ENCODE measurements at places on chromosomes 2 and 18.

- DNase-seq = no peak
Measured at GRCh38 chr2:174535083-174535482, 48.3 kb upstream of the GPR155 start.

- DNase-seq = no peak
Measured at GRCh38 chr2:218063486-218063885, 5.6 kb upstream of the RUFY4 start.

DNA sequence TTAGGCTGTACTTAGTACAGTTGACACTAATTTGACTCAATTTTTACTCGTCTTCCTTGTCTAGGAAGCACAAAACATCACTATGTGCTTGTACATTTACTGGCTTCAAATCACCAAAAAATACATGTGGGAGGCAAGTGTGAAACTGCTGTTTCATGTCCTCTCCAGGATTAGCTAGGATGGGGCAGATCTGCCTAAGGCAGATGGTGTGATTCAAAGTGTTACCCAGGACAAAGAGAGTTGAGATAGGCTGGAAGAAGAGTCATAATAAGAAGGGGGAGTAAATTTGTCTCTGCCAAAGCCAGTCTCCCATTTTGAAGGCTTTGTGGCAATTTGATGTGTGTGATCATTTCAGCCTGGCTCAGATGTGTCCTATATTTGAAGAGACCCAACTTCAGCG, 821.6 kb upstream of the ZEB2 start:
- DNase-seq = no peak

- no peak for DNase-seq
Measured at GRCh38 chr2:202148515-202149154, 75.6 kb downstream of the KIAA2012 start.

- DNase-seq = no peak
Measured at GRCh38 chr2:119826370-119826961, 66.7 kb downstream of the PTPN4 start.

- DNase-seq = no peak
Measured at GRCh38 chr18:13359210-13359609, 140.7 kb downstream of the LDLRAD4 start.

- DNase-seq = no peak
Measured at GRCh38 chr2:42560899-42561298, 7.5 kb upstream of the MTA3 start.

- DNase-seq = no peak
Measured at GRCh38 chr2:16196687-16197503, 256.5 kb downstream of the MYCN start.

DNA sequence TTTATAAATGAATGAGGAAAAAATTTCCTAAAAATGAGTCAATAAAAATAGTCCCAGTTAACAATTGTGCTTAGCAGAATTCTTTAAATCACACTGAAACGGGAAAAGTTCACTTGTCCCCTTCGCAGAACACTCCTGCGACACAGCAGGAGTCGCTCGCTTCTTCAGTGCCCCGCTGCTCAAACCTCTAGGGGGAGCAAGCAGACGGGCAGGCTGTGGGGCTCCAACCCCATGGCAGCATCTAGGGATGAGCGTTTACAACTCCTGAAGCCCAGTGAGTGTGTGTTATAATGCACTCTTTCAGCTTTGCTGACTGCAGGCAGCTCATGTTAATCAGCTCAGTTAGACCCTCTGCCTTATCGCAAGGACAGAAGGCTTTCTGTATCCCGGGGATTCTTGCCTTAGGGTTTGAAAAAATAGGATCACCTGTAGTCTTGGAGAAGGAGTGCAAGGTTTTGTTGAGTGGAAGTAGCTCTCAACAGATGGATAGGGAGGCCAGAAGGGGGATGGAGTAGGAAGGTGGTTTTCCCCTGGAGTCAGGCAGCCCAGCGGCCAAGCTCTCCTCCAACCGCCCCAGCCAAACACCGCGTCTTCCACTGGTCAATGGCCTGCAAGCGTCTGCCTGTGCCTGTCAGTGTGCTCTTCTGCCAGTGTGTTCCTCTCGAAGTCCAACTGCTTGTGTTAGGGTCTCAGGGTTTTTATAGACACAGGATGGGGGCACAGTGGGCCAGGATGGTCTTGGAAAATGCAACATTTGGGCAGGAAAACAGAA, 1977.7 kb upstream of the LRRTM1 start:
- DNase-seq = no peak

DNA sequence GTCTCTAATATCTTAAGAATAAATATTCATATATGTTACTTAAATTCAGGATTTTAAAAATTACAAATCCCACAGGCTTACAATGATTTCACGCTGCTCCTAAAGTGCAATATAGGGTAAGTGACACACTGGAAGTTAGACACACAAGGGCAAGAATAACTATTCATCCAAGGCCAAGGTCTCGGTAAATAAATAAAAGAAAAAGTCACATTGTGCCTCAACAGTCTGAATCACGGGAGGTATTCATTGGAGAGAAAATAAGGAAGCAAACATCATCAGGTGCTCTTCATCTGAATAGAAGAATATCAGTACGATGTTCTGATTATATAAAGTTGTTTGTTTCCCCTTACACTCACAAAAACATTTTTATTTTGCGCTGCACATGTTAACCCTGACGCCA, 820.2 kb downstream of the TRIB2 start:
- no peak for DNase-seq

- no peak for DNase-seq
Measured at GRCh38 chr18:61993831-61994230, 101.0 kb upstream of the RNF152 start.

DNA sequence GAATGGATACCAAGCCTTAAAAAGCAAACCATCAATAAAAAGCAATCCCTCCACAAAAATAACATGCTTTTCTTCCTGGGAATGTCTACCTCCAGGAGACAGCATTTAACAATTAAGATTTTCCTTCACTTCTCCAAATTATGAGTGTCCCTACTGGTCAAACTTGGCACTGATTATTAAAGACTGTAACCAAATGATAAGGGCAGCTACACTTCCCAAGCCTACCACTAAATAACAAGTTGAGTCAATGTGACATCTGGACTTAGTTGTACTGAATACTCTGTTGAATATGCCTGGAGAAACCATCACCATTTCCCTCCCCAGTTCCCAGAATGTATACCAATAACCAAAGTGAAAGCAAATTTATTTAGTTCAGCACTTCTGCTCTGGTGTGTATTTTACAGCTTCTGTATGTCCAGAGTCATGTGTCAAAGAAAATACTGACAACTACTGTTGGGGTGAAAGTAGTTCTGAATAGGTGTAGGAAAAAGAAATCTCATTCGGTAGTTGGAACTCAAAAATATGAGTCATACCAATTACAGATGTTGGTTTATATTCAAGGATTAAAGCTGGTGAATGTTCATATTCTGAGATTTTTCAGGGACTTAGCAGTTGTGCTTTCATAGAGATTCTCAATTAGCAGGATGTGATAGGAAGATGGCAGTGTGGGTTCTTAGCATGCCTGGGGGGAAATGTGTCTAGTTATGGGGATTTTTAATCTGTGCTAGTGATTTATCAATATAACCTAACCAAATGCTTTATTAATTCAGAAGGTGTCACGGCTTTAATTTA, 1291.6 kb upstream of the GYPC start:
- DNase-seq = no peak

DNA sequence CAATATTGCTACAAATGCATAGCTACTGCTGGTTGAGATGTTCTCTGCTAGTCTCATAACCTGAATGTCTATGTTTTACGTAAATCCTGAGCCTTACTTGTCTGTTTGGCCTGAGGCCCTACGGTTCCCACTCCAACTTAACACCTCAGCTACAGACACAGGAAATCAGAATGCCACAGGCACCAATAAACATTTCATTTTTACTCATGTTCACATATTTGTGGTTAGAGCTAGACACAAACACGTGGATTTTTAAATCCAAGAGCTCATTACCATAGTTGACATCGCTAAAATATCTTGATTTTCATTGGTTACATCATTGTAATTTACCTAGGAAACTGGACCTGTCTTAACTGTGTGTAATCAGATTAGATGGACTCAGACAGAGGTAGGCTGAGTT, 263.8 kb upstream of the CDH19 start:
- DNase-seq = no peak

DNA sequence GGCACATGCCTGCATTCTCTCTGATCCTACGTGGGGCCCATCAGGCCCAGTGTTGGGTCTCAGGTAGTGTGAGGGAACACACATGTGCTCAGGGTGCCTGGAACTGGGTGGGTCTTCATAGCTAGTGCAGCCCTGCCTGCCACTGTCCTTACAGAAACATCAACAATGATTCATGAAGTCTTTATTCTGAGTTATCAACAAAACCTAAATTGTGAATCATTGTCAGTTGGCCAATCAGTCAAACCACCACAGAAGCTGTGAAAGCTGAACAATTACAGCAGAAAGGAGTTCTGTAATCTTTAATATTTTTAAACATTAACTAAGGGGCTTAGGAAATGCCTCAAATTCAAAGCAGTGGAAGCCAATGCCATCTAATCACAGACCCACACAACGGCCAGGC, 82.8 kb upstream of the ZNF521 start:
- DNase-seq = no peak

- DNase-seq = no peak
Measured at GRCh38 chr2:70827388-70827787, 7.0 kb upstream of the CLEC4F start.

GRCh38 chr2:53740170-53740569, 27.4 kb upstream of the CHAC2 start:
- DNase-seq = no peak

DNA sequence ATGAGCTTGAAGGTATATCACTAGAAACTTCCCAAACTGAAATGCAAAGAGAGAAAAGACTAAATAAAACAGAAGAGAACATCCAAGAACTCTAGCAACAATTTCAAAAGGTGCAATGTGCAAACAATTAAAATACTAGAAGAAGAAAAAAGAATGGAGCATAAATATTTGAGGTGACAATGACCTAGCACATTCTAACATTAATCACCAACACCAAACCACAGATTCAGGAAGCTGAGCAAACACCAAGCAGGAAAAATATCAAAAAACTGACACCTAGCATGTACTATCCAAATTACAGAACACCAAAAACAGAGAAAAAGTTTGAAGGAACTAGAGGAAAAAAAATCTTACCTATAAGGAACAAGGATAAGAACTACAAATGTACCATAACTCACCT, 460.8 kb downstream of the IRS1 start:
- no peak for DNase-seq

DNA sequence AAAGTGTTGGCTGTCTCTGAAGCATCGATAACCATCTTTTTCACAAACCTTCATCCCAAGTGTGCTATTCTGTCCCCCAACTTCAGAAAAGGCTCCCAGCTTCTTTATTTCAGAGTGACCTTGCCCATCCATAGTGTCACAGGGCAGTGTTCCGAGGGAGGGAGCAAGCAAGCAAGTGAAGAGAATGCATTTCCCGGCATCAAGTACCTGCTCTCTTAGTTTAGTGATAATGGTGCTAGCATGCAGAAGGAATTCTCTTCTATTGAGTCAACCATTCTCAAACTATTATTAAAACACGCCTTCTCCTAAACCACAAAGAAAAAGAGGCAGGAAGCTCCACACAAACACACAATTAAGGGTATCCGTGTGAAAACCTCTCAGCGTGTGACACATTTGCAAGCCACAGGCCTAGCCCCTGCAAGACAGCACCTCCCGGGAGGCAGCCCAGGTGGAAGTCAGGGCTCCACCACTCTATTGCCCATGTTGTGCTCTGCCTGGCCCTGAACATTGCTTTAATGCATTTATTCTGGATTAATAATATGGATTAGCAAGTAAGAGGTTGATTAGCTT, 504.9 kb downstream of the GALR1 start:
- no peak for DNase-seq

DNA sequence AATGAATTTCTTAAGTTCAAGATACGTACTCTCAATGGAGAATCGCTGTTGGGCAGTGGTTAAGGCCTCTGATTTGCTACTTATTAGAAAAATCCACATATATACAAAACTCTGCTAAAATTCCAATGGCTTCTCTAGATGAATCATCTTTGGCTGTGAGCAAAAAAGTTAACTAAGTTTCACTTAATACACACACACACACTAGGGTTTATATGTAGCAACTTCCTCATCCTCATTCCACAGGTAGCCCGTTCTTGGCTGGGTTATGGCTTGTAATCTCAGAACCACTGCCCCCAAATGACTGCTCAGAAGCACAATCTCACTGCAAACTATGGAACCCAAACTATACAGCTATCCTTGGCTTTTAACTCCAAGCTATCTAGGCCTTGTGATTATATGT, 99.7 kb downstream of the SMAD2 start:
- no peak for DNase-seq

- no peak for DNase-seq
Measured at GRCh38 chr18:46356278-46357033, 252.3 kb downstream of the HAUS1 start.

- no peak for DNase-seq
Measured at GRCh38 chr2:66186537-66186936, 248.4 kb upstream of the MEIS1 start.

GRCh38 chr2:16126517-16127275, 186.3 kb downstream of the MYCN start:
- DNase-seq = no peak

GRCh38 chr2:137826373-137827372, 137.6 kb upstream of the HNMT start:
- no peak for DNase-seq

DNA sequence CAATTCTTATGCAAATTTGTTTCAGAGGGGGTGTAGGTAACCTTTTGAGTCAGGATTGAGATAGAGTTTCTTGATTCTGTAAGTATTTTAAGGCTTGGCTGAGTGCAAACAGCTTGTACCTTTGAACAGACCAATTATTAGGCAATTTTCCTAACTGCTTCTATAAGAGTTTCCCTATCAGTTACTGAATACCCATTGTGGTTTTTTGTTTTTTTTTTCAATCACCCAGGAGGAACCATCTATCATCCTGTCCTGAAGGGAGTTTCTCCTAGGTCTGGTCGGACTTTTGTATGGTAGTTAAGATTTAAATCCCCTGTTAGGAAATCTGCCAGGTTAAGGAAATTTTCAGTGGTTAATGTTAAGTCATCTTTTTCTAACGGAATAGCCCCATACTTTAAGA, 319.4 kb upstream of the SLC39A10 start:
- no peak for DNase-seq

GRCh38 chr18:33987206-33987605, 237.5 kb downstream of the NOL4 start:
- no peak for DNase-seq

DNA sequence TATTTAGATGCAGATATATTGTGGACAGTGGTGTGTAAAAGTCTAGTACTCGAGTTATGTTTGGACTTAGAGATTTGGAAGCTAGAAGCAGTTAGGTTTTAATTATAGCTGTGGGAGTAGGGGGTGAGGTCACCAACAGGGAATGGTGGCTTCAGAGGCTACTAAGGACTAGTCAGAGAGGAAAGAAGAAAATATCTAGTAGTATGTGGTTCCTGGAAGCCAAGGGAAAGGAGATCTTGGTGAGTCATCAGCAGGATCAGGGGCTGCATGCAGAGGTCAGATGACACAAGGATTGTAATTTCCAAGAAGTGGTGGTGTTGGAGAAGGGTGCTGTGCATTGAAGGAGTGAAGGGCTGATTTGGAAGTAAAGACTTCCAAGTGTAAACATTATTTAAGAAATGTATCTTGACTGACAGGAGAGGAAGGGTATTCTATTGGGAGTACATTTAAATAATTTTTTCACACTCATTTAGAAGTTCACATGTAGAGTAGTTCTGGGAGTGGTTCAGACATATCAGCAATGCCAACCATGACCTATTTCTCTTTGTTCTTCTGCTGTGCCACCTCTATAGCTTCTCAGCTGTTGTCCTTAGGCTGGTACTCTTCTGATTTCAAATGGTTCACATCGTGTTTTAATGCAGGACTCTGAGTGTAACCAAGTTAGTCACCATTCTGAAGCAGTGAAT, 59.1 kb downstream of the ACSL3 start:
- DNase-seq = no peak

GRCh38 chr18:58287353-58288274, 243.6 kb downstream of the NEDD4L start:
- DNase-seq = no peak

GRCh38 chr18:23725827-23726661, 36.8 kb downstream of the LAMA3 start:
- DNase-seq = no peak
